ENCODE measurements at places on chromosomes 6 and 20.

GRCh38 chr6:121879149-121879548 is 443.7 kb downstream of the GJA1 start:
- DNase-seq: no peak

- peak; percentile 20 for DNase-seq
Observed at GRCh38 chr6:46221222-46221793, 50.5 kb upstream of the ENPP5 start.

GRCh38 chr20:21324126-21324525 is 21.0 kb downstream of the XRN2 start:
- no peak for DNase-seq

GRCh38 chr6:115287467-115287866 is 773.2 kb downstream of the FRK start:
- DNase-seq: no peak

GRCh38 chr6:11260249-11261038 is 28.0 kb upstream of the NEDD9 start:
- no peak for DNase-seq

- peak; percentile 31 for DNase-seq
Observed at GRCh38 chr6:135423649-135424128, 73.9 kb downstream of the AHI1 start.

DNA sequence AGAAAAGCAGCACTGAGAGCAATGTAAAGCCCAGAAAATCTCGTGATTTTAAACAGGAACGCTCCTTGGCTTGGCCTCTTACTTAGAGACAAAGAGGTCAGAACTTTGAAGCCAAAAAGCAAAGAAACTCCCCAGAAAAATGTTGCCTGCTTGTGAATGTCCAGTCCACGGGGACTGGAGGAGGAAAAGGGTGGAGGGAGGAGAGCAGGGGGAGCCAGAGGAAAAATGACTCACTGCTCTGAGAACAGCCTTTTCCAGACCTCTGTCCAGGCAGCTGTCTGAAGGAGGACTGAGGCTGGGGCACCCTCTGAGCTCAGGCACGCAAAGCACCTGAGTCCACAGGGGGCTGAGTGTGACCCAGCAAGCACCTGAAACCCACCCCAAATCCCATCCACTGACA is 64.7 kb downstream of the TRAM2 start:
- DNase-seq: no peak

Data from glomerular endothelial cell (primary cell).